ENCODE measurements at places on chromosomes 3 and 15. TPM values are rescaled to one million over a fixed set of nuclear protein-coding genes. Genes with fewer than 3 reads are reported as not detected.
A peak's percentile ranks its signal among the peaks of the same experiment; 100 is the strongest.

- H3K36me3 ChIP-seq: no peaks in the 10 kb centered on the region
- no peaks in the 10 kb centered on the region for H3K27me3 ChIP-seq
- DNase-seq: no peak
These were observed 24.1 kb upstream of the BBX start for GRCh38 chr3:107498646-107499045.

Gene ARNT2
- total RNA-seq: 5.0 TPM

Gene MAGI1
- total RNA-seq: 58.2 TPM

DNA sequence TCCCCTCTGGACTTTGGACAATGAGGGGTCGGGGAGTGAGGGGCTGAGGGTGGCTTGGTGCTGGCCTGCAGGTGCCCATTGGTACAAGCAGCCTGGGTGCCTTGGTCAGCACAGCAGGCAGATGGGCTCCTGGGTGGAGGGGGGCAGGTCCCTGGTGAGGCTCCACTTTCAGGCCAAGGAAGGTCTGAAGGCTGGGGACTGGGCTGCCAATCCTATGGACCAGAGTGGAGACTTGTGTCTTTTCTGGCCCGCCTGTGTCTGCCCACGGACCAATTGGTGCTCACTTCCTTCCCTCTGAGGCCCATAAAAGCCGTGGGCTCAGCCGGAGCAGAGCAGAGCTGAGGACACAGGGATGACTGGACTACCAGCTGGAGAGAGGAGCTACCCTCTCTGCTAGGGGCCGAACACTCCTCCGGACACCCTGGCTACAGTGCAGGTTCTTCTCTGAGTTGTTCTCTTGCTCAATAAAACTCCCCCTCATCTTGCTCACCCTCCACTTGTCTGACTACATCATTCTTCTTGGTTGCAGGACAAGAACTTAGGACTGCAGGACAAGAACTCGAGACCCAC lies 31.9 kb upstream of the IREB2 start:
- no peaks in the 10 kb centered on the region for H3K27me3 ChIP-seq
- no peaks in the 10 kb centered on the region for H3K36me3 ChIP-seq
- no peak overlapping the region for H3K27ac ChIP-seq
- H3K4me3 ChIP-seq: no peak overlapping the region

- peaks cover 17% of the 10 kb centered on the region for H3K4me1 ChIP-seq
- no peaks in the 10 kb centered on the region for H3K36me3 ChIP-seq
- no peaks in the 10 kb centered on the region for H3K27me3 ChIP-seq
These were observed 352.1 kb downstream of the CHST2 start for GRCh38 chr3:143471705-143472104.

Gene CP
- 1.1 TPM for total RNA-seq

DNA sequence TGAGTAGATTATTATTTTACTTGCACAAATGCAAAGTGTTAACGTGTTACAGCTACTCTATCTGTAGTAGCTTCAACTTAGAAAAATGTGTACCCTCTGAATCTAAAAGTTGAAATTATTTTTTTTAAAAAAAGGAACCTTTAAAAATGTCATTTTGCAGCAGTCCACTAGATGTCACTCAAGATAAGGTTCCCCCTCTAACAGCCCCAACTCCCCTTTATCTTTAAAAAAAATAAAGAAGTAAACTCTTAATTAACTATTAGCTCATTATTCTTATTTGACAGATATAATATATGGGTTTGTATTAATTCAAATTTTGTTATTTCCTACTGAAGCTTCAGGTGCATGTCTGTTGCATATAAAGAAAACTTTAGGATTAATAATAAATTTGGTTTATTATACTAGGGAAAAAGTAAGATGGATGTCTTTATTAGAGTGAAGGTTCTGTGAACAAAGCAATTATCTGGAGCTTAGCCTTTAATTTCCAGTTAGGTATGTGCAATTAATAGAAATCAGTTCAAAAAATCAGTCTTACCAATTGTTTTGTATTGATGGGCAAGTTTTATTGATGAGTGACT lies 288.5 kb downstream of the VGLL3 start:
- H3K27me3 ChIP-seq: no peaks in the 10 kb centered on the region
- H3K36me3 ChIP-seq: peaks cover 7% of the 10 kb centered on the region
- H3K4me1 ChIP-seq: peaks cover 2% of the 10 kb centered on the region
- H3K4me3 ChIP-seq: no peak overlapping the region
- H3K27ac ChIP-seq: no peak overlapping the region

GRCh38 chr15:67186226-67186649 lies 68.2 kb downstream of the AAGAB start:
- H3K4me1 ChIP-seq: no peaks in the 10 kb centered on the region
- DNase-seq: no peak
- no peaks in the 10 kb centered on the region for H3K27me3 ChIP-seq
- H3K36me3 ChIP-seq: peaks cover 38% of the 10 kb centered on the region
- H3K27ac ChIP-seq: no peak overlapping the region
- H3K4me3 ChIP-seq: no peak overlapping the region

GRCh38 chr15:80576519-80577090 lies 118.5 kb upstream of the ABHD17C start:
- no peaks in the 10 kb centered on the region for H3K36me3 ChIP-seq
- no peak overlapping the region for H3K4me3 ChIP-seq
- DNase-seq: no peak
- H3K27ac ChIP-seq: no peak overlapping the region
- H3K27me3 ChIP-seq: no peaks in the 10 kb centered on the region
- peaks cover 15% of the 10 kb centered on the region for H3K4me1 ChIP-seq

DNA sequence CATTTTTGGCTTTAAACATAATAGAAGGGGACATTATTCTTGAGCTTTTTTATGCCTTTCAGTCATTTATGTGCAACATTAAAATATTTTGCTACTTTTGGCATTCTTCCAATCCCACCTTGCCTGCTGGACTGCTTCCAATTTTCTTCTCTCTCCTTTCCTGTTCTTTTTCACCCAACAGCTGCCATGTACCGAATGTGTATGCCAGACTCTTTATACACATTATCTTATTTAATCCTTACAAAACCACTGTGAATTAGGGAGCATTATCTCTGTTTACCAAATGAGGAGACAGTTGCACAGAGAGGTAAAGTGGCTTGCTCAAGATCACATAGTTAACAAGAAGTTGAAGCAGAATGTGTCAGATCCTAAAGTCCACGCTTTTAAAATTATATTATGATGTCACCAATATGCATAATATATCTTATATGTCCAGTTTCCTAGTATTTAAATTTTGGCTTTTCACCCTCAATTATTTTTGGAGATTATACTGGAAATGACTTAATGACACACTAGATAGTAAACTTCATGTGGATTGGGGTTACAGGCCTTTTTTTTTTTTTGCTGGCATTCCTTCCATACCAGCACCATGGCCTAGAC lies 231.5 kb downstream of the THRB start:
- DNase-seq: no peak
- H3K27ac ChIP-seq: no peak overlapping the region
- no peaks in the 10 kb centered on the region for H3K4me1 ChIP-seq
- H3K4me3 ChIP-seq: no peak overlapping the region
- no peaks in the 10 kb centered on the region for H3K36me3 ChIP-seq

- peak overlapping the region; percentile 9 for H3K27ac ChIP-seq
- no peaks in the 10 kb centered on the region for H3K27me3 ChIP-seq
- no peak for DNase-seq
- H3K36me3 ChIP-seq: no peaks in the 10 kb centered on the region
- no peak overlapping the region for H3K4me3 ChIP-seq
These were observed 6.2 kb downstream of the HDC start for GRCh38 chr15:50259276-50259675.

Gene C3orf80
- 0.41 TPM for total RNA-seq

Gene NISCH
- total RNA-seq: 85.0 TPM

Gene DNAJC13
- total RNA-seq: 28.5 TPM

DNA sequence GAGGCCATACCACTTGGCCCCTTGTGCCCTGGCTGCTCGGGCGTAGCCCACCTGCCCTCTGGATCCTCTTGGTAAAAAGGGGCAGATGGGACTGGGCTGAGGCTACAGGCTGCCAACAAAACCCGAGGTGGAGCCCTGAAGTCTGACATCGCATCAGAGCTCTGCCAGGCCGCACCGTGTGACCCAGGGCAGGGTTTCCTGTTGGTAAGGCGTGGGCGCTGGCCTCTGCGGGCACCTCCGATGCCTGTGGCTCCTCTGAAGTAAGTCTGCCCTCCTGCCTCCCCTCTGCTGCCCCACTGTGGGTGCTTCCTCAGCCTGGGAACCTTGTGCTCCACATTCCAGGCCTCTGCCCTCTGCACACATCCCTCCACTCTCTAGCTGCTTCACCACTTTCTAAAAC lies 8.9 kb downstream of the CHDH start:
- peaks cover 3% of the 10 kb centered on the region for H3K4me1 ChIP-seq
- H3K36me3 ChIP-seq: peaks cover 2% of the 10 kb centered on the region
- no peaks in the 10 kb centered on the region for H3K27me3 ChIP-seq
- H3K4me3 ChIP-seq: no peak overlapping the region
- no peak overlapping the region for H3K27ac ChIP-seq

GRCh38 chr3:115859002-115859807 lies 235.9 kb downstream of the GAP43 start:
- DNase-seq: peak; percentile 18
- peak overlapping the region; percentile 56 for H3K4me3 ChIP-seq
- H3K27me3 ChIP-seq: peaks cover 4% of the 10 kb centered on the region
- H3K4me1 ChIP-seq: peaks cover 69% of the 10 kb centered on the region
- peak overlapping the region; percentile 63 for H3K27ac ChIP-seq

- no peak overlapping the region for H3K4me3 ChIP-seq
- no peak for DNase-seq
- H3K36me3 ChIP-seq: no peaks in the 10 kb centered on the region
- H3K4me1 ChIP-seq: no peaks in the 10 kb centered on the region
- no peaks in the 10 kb centered on the region for H3K27me3 ChIP-seq
These were observed 411.4 kb upstream of the TPRG1 start for GRCh38 chr3:188760408-188760807.
